NCI-H2081 (cell line): ENCODE measurements at places on chromosomes 13 and 19.

- no peak for DNase-seq
Observed at GRCh38 chr19:49490287-49491029, 3.0 kb downstream of the RPL13A start.

GRCh38 chr13:66344805-66345517, 885.2 kb downstream of the PCDH9 start:
- DNase-seq, result no peak

DNA sequence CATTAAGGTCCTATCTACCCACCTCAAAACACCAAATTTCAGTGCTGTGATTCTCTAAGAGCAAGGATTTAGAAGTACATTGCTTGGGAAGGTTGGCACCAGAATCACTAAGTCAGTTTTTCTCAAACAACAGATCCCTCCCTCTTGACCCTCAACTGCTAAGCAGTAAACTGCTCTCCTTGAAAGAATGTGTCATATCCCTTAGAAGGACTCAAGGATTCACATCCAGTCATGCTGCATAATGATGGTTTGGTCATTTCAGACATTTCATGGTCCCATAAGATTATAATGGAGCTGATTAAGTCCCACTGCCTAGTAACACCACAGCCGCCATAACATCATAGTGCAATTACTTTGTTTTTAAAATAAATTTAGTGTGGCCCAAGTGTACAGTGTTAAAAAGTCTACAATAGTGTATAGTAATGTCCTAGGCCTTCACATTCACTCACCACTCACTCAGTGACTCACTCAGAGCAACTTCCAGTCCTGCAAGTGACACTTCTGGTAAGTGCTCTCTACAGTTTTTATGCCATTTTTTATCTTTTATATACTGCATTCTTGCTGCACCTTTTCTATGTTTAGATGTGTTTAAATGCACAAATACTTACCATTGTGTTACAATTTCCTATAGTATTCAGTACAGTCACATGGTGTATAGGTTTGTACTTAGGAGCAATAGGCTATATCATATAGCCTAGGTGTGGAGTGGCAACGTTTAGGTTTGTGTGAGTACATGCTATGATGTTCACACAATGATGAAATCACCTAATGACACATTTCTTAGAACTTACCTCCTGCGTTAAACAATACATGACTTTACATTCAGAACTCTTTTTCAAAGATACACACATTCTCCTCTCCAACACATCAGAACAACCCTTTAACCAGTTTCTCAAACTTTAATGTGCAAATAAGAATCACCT, 15.7 kb upstream of the CCDC169 start:
- no peak for DNase-seq

DNA sequence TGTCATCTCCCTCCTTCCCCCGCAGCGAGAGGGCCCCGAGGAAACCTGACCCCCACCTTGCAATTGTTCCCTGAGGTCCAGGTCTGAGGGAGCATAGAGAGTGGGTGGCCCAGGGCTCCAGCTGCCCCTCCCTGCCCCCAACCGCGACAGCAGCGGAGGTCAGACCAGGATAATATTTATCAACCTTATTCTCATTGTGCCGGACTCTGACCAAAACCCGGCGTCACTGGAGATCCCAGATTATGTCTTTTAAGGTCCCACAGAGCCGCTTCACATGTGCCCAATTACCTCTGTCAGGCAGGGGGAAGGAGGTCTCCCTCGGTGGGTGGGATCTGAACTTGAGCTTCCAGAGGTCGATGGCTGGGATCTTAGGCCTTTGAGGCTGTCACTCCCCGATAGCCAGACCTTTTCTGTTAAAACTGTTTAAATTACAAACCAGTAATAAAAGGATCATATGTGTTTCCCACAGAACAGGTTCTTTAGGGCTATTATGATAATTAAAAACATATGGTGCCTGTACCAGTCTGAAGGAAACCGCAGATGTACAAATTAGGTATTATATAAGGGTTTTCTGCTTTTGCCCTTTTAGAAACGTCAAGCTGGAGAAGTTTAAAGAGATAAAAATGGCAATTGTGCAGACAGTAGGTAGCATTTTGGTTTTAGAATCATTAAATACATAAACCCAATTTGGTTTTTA, 195.5 kb downstream of the ZNF536 start:
- no peak for DNase-seq

DNA sequence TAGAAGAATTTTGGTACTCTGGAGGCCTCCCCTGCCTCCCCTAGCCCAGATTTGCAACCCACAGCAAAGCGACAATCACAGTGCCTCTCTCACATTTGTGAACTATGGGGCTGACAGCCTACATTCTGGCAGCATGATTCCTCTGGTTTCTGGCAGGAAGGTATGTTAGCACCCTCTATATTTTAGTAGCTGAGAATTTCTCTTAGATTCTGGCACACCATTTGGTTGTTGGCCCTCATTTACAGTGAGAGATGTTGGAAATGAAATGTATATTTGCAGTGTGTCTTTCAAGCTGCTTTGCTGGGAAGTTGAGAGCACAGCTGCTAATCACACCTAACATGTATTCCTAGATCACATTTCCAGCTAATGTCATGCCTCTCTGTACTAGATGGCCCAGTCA, 735.0 kb downstream of the FGF9 start:
- no peak for DNase-seq

DNA sequence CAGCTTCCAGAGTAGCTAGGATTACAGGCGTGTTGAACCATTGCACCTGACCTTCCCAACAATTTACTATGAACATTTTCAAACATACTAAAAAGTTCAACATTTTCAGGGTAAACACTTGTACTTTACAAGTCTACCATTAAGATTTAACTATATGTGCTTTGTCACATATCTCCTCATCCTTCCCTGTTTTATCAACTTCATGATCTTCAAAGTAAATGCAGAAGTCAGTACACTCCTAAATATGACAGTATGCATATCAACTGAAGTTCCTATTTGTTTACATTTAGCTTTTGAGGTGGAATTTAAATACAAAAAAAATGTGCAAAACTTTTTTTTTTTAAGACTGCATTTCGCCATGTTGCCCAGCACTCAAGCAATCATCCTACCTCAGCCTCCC, 18.5 kb downstream of the LNX2 start:
- DNase-seq, result no peak

DNA sequence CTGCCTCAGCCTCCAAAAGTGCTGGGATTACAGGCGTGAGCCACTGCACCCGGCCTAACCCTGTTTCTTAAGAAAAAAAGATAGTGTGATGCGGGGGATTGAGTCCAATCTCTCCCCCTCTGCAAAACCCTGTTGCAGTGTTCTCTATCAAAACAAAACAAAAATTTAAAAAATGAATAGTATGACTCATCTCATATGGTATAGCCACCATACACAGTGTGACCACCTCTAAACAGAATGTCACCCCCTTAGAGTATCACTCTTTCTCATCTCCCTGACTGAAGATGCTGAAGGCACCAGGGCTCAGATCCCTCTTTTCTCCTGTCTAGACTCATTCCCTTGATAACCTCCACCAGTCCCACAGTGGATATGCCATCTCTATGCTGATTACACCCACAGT, 6.8 kb upstream of the ERF start:
- DNase-seq, result no peak

DNA sequence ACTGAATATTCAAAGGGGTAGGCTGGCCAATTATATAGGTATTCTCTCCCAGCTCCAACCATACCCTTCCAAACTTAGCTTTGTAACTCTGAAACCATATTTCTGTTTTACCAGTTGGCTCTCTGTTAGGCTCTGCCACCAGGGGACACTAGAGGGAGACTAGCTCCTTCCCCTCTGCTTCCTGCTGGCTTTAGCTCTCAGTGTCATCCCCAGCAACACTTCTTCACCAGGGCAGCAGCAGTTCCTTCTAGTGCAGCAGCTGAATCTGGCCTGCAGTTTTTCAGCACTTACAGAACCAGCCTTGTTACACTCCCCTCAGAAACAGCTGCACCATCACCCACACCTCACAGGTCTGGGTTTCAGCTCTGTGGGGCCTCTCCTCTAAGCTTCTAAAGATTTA, 51.0 kb upstream of the DOCK9 start:
- no peak for DNase-seq

DNA sequence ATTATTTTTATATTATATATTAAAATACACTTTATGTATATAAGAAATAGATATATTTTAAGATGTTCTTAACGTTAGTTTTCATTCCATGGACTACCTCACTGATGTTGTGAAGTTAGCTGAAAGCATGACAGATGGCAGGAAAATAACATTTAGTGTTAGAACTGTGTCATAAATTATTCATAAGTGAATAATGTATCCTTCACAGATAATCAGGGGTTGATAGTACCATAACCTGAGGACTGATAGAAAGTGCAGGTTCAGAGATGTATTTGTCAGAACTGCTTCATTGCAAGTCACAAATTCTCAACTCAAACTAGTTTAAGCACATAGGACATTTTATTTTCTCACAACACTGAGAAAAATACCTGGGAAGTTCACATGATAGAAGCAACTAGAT, 14.6 kb upstream of the DIAPH3 start:
- DNase-seq, result no peak

- no peak for DNase-seq
Observed at GRCh38 chr19:5131031-5131505, 162.2 kb downstream of the KDM4B start.

GRCh38 chr19:14337510-14337909, 43.7 kb upstream of the ADGRE5 start:
- DNase-seq, result peak; percentile 19

- DNase-seq, result no peak
Observed at GRCh38 chr13:74487091-74487722, 353.0 kb upstream of the KLF12 start.

DNA sequence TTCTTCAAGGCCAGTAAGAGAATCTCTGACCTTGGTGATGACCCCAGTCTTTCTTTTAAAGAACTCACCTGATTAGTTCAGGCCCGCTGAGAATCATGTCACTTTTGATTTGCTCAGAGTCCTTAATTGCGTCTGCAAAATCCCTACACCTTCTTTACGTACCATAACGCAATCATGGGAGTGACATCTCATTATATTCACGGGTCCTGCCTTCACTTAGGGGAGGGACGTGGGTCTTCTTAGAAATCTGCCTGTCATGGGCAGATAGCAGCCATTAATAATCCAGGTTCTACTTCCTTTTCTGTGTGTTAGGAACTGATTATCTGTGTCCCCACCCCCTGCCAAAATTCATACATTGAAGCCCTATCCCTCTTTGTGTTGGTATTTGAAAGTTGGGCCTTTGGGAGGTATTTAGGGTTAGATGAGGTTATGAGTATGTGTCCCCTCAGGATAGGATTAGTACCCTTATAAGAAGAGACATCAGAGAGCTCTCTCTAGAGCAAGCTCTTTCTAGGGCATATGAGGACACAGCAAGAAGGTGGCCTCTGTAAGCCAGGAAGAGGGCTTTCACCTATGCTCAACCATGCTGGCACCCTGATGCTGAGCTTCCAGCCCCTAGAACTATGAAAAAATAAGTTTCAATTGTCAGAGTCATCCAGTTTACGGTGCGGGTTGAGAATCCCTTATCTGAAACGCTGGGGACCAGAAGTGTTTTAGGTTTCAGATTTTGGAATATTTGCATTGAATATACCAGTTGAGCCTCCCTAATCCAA, 9.9 kb downstream of the TPP2 start:
- no peak for DNase-seq

GRCh38 chr19:15575406-15575805, 39.6 kb upstream of the CYP4F8 start:
- DNase-seq, result no peak

DNA sequence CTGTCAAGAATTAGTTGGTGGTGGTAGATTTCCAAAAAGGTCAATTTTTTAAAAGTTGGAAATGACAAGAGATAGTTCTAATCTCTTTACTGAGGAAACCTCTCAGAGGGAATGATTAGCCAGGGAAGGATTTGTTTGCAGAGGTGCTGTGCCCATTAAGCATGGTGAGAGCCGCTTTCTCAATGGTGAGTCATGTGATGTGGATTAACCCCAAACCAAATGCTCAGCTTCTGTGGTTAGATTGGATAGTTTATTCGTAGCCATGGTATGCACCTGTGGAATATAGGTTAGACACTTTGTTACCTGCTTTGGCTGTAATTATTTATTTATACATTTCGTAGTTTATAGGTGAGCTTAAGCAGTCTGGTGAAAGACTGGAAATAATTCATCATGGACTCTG, 7.1 kb downstream of the HNRNPM start:
- DNase-seq, result no peak

DNA sequence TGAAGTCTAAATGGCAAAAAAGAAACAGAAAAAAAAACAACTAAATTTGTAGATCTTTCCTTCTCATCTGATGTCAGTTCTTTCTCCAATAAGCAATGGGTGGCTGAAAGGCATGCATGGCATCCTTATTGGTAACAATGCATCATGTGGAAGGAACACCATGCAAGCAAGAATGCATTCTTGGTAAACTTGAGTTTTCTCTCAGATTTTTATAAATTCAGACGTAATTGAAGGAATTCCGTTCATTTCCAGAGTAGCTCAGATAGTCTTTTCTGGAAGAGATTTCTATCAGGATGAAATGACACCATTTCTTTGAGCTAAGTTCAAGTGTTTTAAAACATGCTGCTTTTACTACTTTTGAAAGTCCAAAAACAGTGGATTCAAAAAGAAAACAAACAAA, 373.0 kb downstream of the COG6 start:
- no peak for DNase-seq

- no peak for DNase-seq
Observed at GRCh38 chr13:29162638-29163235, 342.6 kb downstream of the MTUS2 start.

- no peak for DNase-seq
Observed at GRCh38 chr19:7994928-7995809, 10.3 kb downstream of the ELAVL1 start.

DNA sequence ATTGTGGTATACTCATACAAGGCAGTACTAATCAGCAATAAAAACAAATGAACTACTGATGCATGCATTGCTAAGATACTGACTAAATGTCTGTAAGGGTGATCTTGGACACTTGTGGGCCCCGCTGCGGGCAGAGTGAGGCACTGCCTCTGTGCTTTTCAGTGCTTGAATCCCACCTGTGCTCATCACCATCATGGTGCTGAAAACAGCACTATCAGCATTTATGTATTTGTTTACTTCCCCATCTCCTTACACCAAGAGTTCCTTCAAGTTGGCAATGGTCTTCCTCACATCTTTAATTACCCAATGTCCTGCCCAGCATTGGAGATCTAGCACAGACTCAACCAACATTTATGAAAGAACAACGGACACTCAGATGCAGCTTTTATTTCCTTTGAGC, 193.7 kb upstream of the RFC3 start:
- DNase-seq, result no peak

DNA sequence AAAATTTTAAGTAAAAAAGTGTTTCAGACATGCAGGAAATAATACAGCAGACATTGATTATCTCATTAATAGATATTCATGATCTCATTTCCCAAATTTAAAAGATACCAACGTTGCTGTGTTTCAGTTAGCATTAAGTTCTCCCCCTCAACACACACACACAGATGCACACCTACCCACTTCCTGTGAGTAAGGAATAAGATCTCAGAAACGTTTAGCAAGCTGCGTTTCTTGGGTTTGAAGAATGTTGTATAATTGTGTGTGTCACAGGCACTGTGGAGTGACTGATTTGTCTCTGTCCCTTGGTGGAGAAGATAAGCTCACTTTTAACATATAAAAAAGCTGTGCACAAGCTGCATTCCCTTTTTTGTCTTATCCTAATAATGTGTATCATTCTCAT, 196.8 kb downstream of the PDS5B start:
- DNase-seq, result no peak
